Endothelial cell of coronary artery (primary cell): ENCODE measurements at places on chromosomes 11 and 22. TPM values are rescaled to one million over a fixed set of nuclear protein-coding genes. Genes with fewer than 3 reads are reported as not detected.

The DPAGT1 gene
- total RNA-seq, result 13.8 and 16.6 TPM in 2 replicates

The CHRM4 gene
- total RNA-seq, result 0.09 and 0.28 TPM in 2 replicates

The RBM7 gene
- total RNA-seq, result 38.3 and 42.4 TPM in 2 replicates

The E2F8 gene
- total RNA-seq, result 1.0 and 2.6 TPM in 2 replicates

The OR52E8 gene
- total RNA-seq, result not detected in 2 replicates

The MAJIN gene
- not detected in 2 replicates for total RNA-seq

The MMP3 gene
- total RNA-seq, result not detected in 2 replicates

The RBFOX2 gene
- total RNA-seq, result 128 and 132 TPM in 2 replicates

The CFAP300 gene
- 0.36 and 0.47 TPM in 2 replicates for total RNA-seq

The OR8G5 gene
- not detected in 2 replicates for total RNA-seq

The MRGPRX4 gene
- total RNA-seq, result not detected in 2 replicates
